ENCODE measurements at places on chromosomes 2 and 18.

GRCh38 chr2:96207073-96207773, 1.4 kb downstream of the STARD7 start:
- DNase-seq, result no peak

GRCh38 chr2:134936691-134937090, 18.1 kb downstream of the CCNT2 start:
- no peak for DNase-seq

DNA sequence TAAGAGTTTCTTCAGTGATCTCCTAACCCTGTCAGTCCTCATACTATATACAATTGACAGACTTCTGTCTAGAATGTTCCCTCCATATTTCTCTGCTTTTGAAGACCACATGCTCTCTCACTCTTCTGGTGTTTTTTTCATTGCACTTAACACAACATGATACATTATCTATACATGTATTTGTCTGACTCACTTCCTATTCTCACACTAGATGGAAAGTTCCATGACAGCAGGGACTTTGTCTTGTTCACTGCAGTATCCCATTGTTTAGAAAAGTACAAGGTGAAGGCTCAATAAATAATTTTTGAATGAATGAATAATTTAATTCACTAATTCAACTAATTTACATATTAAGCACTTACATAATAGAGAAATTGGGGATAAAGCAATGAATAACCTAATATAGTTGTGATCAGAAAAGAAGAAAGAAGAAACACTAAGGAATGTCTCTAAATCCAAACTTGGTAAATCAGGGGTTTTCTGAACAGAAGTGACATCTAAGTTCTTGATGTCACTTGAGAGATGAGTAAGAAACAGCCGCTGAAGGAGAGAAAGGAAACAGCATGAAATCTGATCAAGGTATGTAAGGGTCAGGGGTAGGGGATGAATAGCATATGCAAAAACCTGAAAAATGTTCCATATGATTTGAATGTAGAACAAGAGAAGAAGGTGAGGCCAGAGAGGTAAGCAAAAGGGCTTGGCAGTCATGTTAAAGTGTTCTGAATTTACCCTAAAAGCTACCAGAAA, 42.4 kb downstream of the MBD2 start:
- DNase-seq, result no peak

- DNase-seq, result no peak
Observed at GRCh38 chr2:5967506-5967905, 275.3 kb downstream of the SOX11 start.
